Transverse colon (tissue), 4 donors: ENCODE measurements at places on chromosomes 3 and 15.

DNA sequence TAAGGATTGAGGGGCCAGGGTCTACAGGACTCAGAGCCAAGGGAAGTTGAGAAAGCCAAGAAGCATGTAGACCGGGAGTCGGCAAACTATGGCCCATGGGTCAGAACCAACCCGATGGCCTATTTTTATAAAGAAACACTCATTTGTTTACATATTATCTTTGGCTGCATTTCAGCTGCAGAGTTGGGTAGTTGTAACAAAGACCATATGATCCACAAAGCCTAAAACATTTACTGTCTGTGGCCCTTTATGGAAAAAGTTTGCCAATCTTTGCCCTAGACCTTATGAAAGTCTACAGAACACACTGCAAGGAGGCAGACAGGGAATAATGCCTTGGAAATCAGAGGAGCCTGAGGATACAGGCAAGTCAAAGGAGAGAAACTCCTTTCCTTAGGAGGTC lies 63.2 kb upstream of the MNS1 start:
- DNase-seq, result no peak

- no peak for DNase-seq
Observed at GRCh38 chr3:157445857-157446256, 9.2 kb downstream of the PTX3 start.

DNA sequence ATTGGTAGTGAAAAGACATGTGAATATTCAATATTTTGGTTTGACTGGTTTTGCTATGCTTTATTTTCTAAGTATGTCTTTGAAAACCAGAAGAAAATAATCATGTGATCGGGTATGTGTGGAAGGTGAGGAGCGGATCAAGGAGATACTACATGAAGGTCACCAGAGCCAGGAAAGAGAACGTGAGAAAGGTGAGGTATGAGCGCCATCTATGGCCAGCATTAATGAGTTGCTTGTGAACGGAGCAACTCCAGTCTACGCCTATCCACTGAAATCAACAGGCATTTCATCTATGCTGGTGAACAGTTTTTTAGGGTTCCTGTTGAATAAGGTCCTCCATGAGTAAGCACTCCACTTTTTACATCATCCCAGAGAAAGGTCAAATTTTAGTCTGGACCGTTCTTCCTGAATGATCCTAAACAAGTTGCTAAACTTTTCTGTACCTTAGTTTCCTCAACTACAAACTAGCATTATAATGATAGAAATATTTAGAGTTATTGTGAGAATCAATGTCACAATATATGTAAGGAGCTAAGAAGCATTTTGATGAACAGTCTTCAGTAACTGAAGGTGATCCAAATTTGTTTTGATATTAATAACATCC lies 1435.2 kb upstream of the CADM2 start:
- peak; percentile 8 for DNase-seq

DNA sequence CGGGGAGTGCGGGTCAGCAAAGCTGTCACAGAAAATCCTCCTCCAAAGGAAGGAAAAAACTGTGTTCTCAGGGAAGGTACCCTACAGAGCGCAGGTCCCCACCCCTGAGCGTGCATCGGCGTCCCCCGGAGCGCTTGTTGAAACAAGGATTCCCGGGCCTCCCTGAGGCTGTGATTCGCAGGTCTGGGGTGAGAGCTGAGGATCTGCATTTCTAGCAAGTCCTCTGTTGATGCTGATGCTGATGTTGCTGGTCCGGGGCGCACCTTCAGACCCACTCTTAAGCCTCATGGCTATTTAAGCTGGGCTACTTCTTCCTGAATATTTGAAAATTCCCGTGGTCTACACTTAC lies 226.2 kb upstream of the IGF1R start:
- no peak for DNase-seq

DNA sequence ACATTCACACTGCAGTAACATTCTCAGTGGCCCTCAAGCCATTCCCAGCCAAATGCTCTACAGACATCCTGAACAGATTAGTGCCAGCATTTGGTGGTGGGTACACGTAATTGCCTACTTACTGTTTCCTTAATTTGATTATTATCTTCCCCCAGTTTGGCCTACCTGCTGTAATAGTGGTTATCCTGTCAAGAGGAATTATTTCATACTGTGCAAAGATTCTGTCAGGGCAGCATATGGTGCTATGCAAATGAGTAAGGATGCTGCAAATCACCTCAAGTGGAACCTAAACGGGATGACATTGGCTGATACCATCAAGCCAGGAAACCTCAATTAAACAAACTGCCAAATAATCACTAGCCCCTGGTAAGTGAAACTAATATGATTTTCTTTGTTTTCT lies 88.7 kb downstream of the SEMA6D start:
- DNase-seq, result no peak

DNA sequence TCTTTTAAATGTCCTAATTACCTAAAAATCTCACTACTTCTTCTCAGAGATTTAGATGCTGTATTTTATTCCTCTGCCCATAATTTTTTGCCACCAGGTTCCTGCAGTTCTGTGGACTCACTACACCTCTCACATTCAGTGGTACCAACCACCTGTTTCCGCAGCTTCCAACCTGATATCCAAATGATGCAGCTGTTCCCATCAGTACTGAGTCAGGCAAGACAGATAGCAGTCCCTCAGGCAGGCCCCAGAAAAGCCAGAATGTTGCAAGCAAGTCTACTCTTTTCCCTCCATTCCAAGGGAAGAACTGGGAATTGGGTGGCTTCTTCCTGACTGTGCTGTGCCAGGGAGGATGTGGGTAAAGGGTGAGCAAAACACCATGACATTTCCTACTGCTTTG lies 39.0 kb downstream of the MNS1 start:
- DNase-seq, result no peak

DNA sequence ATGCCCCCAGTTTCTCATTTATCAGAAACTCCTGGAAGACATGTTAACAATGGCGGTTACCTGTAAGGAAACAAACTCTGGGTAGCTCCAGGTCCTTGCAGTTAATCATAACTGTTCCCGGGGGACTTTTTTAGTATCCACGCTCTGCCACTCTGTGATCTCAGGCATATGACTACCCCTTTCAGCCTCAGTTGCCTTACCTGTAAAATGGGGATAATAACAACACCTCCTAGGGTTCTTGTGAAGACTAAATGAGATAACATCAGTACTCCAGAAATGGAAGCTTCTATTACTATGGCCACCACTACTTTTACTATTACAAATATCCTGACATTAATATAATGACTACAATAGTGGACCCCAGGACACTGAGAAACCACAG lies 7.1 kb upstream of the FLNB start:
- DNase-seq, result no peak

- no peak for DNase-seq
Observed at GRCh38 chr3:72081471-72082185, 296.7 kb upstream of the PROK2 start.

GRCh38 chr15:76904461-76905012 lies 603 bp downstream of the SCAPER start:
- DNase-seq, result peak; percentile 36

DNA sequence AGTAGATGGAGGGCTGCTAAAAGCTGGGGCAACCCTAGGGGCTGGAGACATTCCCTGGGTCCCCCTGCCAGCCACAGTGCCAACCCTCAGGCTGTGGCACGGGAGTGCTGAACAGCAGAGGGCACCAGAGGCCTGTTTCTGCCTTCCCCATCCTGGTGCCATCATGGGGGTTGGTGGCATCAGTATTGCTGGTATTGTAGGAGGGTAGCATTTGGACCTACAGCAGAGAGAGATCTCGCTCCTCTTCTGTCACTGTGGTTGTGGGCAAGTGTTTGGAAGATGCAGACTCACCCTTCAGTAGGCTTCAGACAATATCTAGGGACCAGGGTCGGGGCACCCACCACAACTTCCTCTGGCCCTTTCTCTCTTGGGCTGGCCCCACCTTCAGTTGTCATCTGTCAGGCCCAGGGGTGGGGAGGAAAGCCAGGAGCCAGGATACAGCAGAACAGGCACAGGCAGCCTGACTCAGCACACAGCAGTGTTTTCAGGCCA lies 123.5 kb downstream of the RPLP1 start:
- peak; percentile 76 for DNase-seq

DNA sequence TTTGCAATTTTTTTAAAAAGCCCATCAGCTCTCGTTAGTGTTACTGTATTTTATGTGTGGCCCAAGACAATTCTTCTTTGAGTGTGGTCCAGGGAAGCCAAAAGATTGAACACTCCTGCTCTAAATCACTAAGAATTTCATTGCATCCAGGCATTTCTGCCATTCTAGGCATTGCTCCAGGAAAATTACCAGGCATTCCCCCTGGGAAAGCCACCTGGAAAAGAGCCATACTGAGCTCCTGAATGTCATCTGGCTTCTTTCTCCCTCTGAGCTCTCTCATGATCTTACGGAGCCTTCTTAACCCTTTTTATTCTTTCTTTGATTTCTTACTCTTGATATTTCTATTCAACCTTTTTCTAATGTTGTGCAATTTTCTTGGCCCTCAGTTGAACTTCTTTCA lies 202.2 kb downstream of the DOCK3 start:
- DNase-seq, result no peak

DNA sequence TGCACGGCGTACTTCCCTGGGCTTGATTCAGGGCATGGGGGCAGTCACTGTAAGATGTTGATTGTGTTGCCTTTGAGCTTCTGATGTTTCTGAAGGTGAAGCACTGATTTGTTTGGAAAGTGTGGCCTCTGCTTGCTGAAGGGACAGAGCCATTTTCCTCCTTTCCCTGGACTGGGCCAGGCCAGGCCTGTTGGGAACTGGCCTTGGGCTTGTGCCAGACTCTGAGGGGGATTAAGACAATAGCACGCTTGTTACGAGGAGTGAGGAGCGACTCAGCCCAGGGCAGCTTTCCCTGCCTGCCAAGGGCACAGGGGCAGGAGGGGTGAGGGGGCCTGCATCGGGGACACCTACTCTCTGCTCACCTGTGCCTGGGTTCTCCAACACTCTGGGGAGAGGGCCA lies 42.9 kb downstream of the LINGO1 start:
- no peak for DNase-seq

DNA sequence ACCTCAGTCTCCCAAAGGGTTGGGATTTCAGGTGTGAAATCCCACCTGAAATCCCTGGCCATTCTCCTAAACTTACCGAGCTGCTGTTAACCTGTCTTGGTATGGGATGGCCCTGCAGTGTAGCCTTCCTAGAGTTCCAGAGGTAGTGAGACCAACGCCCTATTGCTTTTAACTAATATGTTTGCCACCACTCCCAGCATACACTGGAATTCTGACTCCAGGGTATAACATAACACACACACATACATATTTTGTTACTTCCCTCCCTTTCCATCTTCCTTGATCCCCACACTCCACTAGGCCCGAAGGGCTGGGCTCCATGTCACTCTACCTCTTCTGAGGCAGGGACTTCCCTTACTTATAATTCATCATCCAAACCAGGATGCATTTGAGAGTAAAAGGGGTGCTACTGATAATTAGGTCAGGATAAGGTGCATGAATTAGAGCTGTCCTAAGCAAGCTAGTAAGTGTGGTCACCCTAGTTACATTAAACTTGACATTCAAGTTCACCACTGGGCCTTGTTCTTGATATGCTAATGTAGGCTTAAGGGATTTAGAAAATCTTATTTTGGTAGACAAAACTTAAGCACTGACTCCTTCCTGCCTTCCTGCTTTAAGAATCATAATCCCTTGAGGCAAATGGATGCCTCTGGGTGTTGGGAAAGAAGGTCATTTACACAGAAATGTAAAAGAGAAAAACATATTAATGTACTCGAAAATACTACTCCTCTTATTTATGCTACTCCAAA lies 317.6 kb downstream of the MAGI1 start:
- DNase-seq, result no peak

DNA sequence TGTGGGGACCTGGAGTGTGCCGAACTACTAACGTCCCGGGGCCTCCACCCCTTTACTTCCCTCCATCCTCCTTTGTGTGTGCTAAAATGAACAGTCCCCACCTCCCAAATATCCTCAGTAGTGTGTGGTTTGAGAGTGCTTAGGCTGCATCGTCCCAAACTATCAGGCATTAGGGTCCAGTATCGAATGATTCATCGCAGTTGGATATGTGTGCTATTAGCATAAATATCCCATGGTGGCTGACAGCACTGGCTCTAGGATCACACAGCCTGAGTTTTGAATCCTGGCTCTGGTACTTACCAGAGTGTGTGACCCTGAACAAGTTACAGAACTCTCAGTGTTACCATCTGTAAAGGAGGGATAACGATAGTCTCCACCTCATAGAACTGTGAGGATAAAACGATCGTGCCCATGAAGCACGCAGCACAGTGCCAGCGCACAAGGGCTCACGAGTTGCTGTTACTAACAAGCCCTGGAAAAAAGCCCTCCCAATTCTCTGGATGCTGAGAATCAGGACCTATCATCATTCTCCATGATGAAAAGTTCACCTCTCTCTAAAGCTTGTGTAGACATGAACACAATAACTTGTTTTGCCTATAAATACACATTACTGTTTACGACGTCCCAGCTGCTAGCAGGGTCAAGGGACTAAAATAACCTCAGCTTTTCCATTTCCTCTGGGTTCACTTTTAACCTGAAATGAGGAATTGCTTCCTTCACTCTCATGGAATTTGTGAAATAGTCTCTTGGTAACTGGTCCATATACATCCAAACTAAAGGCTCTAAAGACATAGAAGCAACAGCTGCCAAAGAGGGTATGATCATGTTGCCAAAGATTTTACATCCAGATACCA lies 51.0 kb downstream of the VGLL4 start:
- DNase-seq, result no peak

DNA sequence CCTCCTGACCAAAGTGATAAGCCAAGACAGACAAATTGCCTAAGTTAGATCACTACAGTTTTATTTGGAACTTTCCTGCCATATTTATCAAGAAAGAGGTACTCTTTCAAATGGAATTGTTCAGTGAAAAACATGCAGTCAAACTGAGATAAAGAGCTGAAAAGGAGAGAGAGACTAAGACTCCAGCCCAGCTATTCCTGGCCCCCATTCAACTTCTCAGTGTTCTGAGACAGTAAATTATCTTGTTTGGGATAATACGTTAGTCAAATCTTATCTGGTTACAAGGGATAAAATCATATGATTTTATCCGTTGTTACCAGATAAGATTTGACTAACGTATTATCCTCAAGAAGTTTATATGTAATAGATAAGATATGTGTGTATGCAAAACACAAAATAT lies 67.6 kb upstream of the CMC1 start:
- no peak for DNase-seq

- no peak for DNase-seq
Observed at GRCh38 chr3:141342386-141342785, 25.9 kb upstream of the ZBTB38 start.

GRCh38 chr3:195888311-195888761 lies 20.0 kb downstream of the TNK2 start:
- no peak for DNase-seq

GRCh38 chr3:145519398-145520047 lies 641.5 kb downstream of the PLOD2 start:
- DNase-seq, result no peak

GRCh38 chr3:187274977-187275338 lies 16.6 kb downstream of the MASP1 start:
- DNase-seq, result no peak

- no peak for DNase-seq
Observed at GRCh38 chr3:156300371-156300770, 180.0 kb downstream of the KCNAB1 start.

DNA sequence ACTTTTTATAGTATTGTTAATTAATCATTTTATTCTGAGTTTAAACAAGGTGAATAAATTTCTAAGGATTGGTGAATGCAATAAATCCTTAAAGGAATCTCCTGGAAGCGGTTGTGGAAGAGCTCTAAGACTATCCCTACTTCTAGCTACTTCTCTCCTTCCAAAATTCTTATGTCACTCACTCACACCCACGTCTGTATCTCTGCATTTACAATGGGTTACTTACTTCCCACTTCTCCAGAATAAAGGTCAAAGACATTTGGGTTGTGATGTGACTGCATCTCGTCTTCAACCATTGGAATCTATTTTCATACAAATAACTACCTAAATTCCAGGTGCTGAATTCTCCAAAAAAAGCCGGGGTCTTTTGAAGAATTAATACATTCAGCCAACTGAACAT lies 234.2 kb upstream of the MDFIC2 start:
- DNase-seq, result no peak
